Stomach (tissue), 19 donors: ENCODE measurements at places on chromosomes 3 and 15. TPM values are rescaled to one million over a fixed set of nuclear protein-coding genes. Genes with fewer than 3 reads are reported as not detected.

FEM1B gene
- 92.0 TPM for total RNA-seq

NEIL1 gene
- total RNA-seq: 793 TPM

ITGB5 gene
- total RNA-seq: 142 TPM

SNTN gene
- not detected for total RNA-seq

LMAN1L gene
- total RNA-seq: not detected

GOLGA6D gene
- not detected for total RNA-seq

ADAMTS17 gene
- 10.7 TPM for total RNA-seq

PATL2 gene
- 5.4 TPM for total RNA-seq

FANCD2 gene
- total RNA-seq: 21.1 TPM

EEFSEC gene
- total RNA-seq: 19.2 TPM

ALS2CL gene
- total RNA-seq: 45.6 TPM

SLC12A1 gene
- not detected for total RNA-seq

DUOXA1 gene
- total RNA-seq: not detected

CYP1A2 gene
- total RNA-seq: not detected

TM4SF1 gene
- 468 TPM for total RNA-seq

CDHR4 gene
- total RNA-seq: under 0.01 TPM

TAMM41 gene
- total RNA-seq: 7.6 TPM

GOLGA8S gene
- total RNA-seq: 0.58 TPM

LRRIQ4 gene
- total RNA-seq: 4.6 TPM

GATA2 gene
- 5.3 TPM for total RNA-seq

ADGRG7 gene
- total RNA-seq: not detected

NKTR gene
- total RNA-seq: 76.5 TPM

BFSP2 gene
- not detected for total RNA-seq

EPHA3 gene
- total RNA-seq: 0.29 TPM

SLC51B gene
- not detected for total RNA-seq

SPATA12 gene
- not detected for total RNA-seq

OR5H14 gene
- total RNA-seq: not detected

CELSR3 gene
- 2.3 TPM for total RNA-seq

PLIN1 gene
- total RNA-seq: 3.8 TPM

SPINK8 gene
- not detected for total RNA-seq

CD80 gene
- 0.14 TPM for total RNA-seq

HGD gene
- total RNA-seq: 44.8 TPM

MAGI1 gene
- 105 TPM for total RNA-seq

TEX55 gene
- total RNA-seq: not detected

HRG gene
- not detected for total RNA-seq

CLRN1 gene
- not detected for total RNA-seq

ZNF774 gene
- total RNA-seq: 7.1 TPM

CNTN3 gene
- total RNA-seq: 8.0 TPM

RTP3 gene
- total RNA-seq: not detected

SKIL gene
- 107 TPM for total RNA-seq

CYP19A1 gene
- total RNA-seq: not detected

TF gene
- total RNA-seq: under 0.01 TPM

TSEN2 gene
- 33.9 TPM for total RNA-seq

PP2D1 gene
- not detected for total RNA-seq

INO80 gene
- total RNA-seq: 40.8 TPM

GOLGA6B gene
- total RNA-seq: not detected

SLC30A4 gene
- 8.1 TPM for total RNA-seq

P2RY1 gene
- total RNA-seq: 29.0 TPM

PTH1R gene
- total RNA-seq: 2.6 TPM
